ENCODE measurements at places on chromosomes 11 and 22.

DNA sequence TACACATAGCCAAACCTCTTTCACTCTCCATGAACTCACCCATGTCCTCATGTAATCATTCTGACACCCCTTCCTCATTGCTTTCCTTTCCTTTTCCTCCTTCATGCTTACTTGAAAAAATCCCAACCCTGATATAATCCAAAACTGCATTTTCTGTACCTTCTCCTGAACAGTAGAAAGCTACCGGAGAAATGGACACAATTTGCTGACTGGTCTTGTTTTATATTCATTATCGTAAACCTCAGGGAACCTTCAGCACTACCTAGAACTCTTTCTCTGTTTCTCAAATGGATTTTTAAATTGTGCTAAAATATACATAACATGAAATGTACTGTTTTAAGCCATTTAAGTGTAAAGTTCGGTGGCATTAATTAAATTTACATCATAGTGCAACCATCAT is 996.9 kb downstream of the NTM start:
- DNase-seq: no peak

GRCh38 chr11:6992457-6993417 is 27.4 kb downstream of the ZNF214 start:
- DNase-seq: no peak

DNA sequence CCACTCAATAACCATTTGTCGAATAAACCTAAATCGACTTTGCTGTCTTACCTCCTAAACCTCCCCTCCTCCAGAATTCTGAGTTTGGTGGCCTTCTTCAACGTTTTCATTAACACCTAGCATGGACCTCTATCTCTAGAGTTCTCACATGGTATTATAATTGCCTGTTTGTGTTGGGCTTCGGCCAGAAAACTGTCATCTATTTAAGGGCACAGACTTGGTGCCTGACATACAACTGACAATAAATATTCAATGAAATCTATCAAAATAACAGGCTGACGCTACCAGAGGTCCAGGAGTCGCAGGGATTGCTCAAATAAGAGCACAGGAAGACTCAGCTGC is 687 bp downstream of the ALKBH8 start:
- no peak for DNase-seq

GRCh38 chr22:42236268-42236667 is 34.2 kb downstream of the TCF20 start:
- DNase-seq: no peak
